GM10248 (cell line): ENCODE measurements at places on chromosomes 16 and 17.

DNA sequence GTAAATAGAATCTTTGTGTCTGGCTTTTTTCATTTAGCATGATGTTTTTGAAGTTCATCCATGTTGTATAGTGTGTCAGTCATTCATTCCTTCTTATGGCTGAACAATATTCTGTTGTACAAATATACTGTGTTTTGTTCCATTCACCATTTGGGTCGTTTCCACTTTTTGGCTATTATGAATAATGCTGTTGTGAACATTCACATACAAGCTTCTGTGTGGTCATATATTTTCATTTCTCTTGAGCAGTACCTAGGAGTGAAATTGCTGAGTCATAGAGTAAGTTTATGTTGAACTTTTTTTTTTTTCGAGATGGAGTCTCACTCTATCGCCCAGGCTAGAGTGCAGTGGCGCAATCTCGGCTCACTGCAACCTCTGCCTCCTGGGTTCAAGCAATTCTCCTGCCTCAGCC, 32.3 kb upstream of the TAOK1 start:
- DNase-seq: no peak

DNA sequence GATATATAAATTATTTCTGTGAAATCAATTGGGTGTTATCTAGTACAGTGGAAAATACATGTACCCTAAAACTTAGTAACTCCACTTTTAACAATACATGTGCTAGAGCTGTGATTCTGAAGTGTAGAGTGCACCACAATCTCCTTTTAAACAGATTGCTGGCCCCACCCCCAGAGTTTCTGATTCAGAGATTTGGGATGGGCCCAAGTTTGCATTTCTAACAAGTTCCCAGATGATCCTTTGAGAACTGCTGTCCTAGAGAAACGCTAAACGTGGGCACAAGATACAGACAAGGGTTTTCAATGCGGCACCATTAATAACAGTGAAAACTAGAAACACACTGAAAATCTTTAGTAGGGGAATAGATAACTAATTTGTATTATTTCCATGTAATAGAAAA, 49.2 kb downstream of the NXPH3 start:
- DNase-seq: no peak

- no peak for DNase-seq
These were observed 62.6 kb downstream of the AXIN2 start for GRCh38 chr17:65498816-65499215.

DNA sequence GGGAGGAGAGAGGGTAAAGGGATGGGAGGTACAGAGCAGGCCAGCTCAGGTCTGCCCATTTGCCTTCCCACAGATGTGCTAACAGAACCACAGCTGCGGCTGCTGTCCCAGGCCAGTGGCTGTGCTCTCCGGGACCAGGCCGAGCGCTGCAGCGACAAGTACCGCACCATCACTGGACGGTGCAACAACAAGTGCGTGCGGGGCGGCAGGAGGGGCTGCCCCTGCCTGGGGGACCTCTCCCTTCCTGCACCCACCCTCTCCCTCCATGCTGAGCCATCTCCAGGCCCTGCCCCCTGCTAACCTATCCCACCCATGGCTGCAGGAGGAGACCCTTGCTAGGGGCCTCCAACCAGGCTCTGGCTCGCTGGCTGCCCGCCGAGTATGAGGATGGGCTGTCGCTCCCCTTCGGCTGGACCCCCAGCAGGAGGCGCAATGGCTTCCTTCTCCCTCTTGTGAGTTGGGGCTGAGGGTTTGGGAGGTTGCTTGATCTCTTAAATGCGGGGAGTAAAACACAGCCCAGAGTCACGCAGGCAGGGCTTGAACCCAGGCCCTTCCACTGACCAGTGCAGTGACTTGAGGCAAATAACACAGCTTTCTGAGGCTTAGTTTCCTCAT, 1.2 kb downstream of the EPX start:
- no peak for DNase-seq

DNA sequence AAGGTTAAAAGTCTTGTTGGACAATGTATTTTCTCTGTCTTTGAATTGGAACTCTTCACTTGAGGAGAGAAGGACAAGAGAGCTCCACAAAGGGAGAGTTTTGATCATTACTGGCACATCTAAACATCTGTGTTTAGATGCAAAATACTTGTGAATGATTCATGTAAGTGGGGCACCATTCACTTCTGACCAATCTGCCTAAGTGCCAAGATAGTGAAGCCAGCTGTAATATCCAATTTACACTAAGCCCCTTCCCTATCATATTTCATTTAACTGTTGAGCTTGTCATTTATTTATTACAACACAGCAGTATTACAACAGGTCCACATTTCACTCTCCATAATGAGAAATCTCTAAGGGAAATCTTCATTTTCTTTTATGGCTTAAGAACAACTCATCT, 832.3 kb upstream of the GOT2 start:
- DNase-seq: no peak

GRCh38 chr16:58652741-58653140, 23.1 kb upstream of the CNOT1 start:
- DNase-seq: no peak

- peak; percentile 91 for DNase-seq
These were observed 11.2 kb downstream of the GALK1 start for GRCh38 chr17:75753514-75754377.

- DNase-seq: no peak
These were observed 10.1 kb downstream of the CSNK2A2 start for GRCh38 chr16:58187665-58188421.

- DNase-seq: no peak
These were observed at the start of gene WFDC1 for GRCh38 chr16:84294531-84295142. Gene WFDC1 (plus strand): TSS chr16:84294878. CDS start chr16:84294972, 94 bp downstream.

GRCh38 chr16:86322806-86323205, 187.5 kb upstream of the FOXF1 start:
- no peak for DNase-seq

DNA sequence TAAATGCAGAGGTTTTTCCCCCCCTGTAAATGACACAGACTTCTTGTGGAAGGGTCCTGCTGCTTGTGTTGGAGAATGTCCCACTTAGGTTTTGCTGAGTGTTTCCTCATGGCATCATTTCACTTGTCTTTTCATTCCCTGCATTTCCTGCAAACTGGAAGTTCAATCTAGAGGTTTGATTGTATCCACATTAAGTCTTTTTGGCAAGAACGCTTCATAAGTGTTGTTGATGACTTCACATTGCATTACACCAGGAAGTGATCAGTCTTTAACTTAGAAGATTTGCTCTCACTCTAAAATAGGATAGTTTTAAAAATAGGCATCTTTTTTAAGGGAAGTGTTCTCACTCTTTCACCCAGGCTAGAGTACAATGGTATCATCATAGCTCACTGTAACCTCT, 67.2 kb downstream of the RPTOR start:
- DNase-seq: no peak

GRCh38 chr17:54426296-54426886, 474.3 kb upstream of the TOM1L1 start:
- no peak for DNase-seq
